ENCODE measurements at places on chromosomes 7 and 10.

- DNase-seq: no peak
These were observed 13.1 kb upstream of the SGMS1 start for GRCh38 chr10:50636618-50637579.

DNA sequence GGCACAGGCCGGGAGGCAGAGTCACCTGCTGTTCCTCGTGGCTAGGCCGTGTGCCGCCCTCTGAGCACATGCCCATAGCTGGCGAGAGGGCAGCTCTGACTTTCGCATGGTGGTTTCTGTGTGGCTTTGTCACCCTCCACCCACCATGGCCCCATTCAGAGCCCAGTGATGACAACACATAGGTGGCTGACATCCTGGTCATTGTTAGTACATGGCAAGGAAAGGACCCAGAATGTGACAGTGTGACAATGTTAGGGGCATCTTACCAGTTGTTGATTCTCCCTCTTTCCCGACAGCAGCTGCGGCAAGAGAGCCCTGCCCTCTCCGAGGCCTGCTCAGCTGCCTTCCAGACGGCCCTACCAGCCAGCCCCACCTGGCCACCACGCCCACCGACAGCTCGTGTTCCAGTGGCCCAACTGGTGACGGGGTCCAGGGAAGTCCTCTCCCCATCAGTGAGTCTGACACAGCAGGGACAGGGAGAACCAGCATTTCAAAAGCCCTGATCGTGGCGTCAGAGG, 52.2 kb downstream of the ZNF467 start:
- no peak for DNase-seq

DNA sequence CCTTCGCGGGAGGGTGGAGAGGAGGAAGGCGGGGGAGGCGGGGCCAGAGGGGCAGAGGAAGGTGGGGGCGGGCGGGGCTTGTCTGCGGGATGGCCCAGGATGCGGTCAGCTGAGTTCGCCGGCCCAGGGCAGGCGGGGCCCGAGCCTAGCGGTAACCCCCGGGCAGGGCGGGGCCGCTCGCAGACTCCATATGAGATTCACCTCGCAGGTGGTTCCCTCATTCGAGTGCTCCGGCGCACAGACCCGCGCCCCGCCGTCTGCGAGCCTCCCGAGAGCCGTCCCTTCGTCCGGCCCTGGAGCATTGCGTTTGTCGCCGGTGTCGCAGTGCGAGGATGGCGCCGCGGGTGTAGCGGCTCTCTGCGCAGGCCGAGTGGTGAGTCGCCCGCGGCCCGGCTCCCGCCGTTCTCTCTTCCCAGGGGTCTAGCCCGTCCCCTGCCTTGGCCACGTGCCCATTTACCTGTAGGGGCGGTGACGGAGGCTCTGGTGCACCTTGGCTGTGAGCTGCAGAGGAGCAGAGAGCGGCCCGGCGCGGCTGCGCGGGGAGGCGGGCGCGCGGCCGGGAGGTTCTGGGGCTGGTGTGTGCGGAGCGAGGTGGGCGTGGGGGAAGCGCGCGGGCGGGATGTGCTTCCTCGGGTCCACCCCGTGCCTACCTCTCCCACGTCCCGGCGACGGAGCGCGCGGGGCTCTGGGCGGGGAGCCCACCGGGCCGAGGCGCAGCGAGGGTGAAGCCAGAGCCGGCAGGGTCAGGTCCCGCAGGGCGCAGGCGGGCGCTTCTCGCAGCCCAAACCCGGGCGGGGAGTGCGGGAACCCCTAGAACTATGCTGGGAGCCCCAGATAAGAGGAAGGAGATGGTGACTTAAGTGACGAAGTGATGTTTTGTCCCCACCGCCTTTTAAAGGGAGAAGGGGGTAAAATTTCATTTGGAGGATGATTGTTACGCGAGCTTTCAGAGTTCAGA, at the start of gene UPP1:
TSS of gene UPP1 (plus strand) at position 220 of the 958 bp plus-strand sequence. CDS start 5,519 bp downstream, outside the sequence.
- DNase-seq: peak; percentile 70

- no peak for DNase-seq
These were observed 576.9 kb upstream of the GHITM start for GRCh38 chr10:83562381-83562780.

DNA sequence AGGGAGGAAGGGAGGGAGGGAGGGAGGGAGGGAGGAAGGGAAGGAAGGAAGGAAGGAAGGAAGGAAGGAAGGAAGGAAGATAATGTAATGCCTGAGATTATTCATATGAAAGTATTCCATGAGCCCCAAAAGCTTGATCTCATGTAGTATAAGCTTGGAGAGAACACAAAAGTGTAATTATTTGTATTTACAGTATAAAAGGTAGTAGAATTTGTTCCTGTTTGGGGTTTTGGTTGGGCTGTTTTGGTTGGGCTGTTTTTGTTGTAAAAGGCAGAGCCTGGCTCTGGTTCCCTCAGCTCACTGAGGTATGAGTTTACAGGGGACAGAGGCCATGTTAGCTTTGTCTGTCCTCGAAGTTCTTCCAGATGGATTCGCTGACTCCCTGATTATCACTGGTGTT, 45.3 kb upstream of the EBLN1 start:
- no peak for DNase-seq

- no peak for DNase-seq
These were observed 11.5 kb upstream of the C10orf53 start for GRCh38 chr10:49667991-49668390.

DNA sequence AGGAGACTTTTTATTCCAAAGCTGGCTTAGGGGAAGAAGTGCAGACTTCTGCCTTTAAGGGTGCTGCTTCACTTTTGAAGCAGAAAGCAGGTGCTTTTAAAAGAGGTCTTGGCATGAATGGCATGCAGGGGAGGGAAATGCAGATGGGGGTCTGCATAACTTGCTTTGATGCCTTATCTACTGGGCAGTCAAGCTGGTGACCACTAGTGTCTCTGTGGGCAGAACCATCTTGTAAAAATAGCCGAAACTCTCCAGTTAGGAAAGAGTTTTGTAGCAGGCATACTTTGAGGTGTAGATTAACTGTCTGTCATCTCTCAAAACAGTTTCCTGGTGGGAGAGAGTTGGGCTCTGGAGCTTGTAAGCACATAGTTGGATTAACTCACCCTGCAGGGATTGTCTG, 9.9 kb upstream of the CTNNA3 start:
- DNase-seq: no peak

GRCh38 chr7:135774284-135774683, 25.7 kb upstream of the FAM180A start:
- DNase-seq: no peak

DNA sequence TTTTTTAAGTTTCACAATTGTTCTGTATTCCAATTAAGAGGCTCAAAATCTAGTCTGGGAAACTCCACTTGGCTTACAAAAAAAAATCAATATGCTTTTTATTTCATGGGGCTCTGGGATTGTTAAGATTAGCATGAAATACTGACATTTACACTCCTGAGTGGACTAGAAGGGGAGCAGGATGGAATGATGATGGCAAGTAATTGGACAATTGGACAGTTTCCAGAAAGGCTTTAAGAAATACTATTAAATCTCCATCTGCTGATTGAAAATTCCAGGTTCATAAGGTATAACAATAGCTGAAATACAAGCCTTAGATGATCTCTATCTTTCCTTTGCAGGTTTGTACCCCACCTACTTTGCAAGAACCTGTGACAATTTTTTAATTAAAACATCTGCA, 184.4 kb downstream of the LRRTM3 start:
- no peak for DNase-seq

- no peak for DNase-seq
These were observed 94.0 kb downstream of the ELMO1 start for GRCh38 chr7:37354656-37355131.

DNA sequence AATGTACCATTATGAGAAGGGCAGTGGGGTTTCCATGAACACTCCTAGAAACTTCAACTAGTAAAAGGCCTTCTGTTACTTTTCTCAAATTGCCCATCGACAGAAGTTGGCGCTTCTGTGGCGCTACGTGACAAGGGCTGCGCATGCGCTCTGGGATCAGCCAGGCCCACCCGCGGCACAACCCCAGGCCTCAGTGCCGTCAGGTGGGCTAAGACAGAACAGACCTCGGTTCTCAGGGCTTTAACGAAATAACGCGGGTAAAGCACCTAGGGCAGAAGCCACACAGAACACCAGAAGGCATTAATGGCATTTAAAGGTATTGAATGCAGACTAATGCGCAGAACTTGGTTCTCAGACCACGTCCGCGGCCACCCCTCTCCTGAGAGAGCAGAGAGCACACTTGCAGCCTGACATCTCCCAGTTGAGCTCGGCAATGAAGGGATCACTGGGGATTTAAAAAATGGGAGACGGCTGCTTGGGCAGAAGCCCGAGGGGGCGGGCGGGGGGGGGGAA, 67.6 kb upstream of the CTNNA3 start:
- peak; percentile 32 for DNase-seq

DNA sequence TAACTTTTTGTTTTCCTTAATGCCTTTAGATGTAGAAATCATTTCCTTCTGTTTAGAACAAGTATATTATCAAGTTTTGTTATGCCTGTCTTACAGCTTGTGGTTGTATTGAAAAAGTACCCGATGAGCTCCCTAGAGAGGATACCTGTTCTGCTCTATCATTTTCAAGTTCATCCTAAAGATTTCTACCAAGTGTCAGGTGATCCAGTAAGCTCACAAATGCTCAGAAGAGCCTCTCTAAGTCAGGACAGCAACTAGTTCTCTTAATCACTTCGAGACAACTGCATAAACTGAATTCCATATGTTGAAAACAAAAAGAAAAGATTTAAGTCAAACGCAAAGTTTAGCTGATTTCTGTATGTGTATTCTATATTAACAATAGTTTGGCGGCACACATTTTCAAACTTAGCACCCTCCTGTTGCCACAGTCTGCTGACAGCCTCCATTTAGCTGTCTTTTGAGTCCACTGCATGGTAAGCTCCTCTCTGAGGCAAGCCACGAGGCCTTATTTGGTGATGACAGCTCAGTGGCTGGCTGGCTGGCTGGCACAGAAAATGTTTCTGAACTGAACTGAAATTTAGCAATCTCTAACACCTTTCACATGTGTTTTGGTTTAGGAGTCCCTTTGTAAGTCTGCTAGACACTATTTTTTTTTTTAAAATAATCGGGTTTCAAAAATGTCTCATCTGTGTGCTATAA, 59.4 kb downstream of the SEMA3C start:
- no peak for DNase-seq

GRCh38 chr7:41720046-41720445, 17.2 kb upstream of the INHBA start:
- no peak for DNase-seq

GRCh38 chr7:1260244-1260635, 27.6 kb downstream of the UNCX start:
- DNase-seq: no peak

- DNase-seq: no peak
These were observed 236.4 kb upstream of the TAC1 start for GRCh38 chr7:97495487-97495886.

- DNase-seq: no peak
These were observed 13.3 kb upstream of the PAPSS2 start for GRCh38 chr10:87646192-87646909.

DNA sequence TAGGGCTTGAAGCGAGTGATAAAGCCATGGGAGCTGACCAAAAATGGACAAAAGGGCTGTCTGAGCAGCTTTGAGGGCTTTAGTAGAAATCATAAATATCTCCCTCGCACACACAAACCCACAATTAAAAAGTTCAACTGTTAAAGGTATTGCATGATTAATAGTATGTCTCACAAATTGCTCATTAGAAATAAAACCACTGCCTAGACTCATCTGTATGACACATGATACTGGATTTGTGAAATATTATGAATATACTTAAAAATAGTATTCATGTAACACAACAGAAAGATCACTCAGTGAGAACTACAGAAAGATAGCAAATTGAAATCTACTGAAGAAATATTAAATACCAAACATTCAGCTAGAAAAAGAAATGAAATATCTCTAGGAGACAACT, 11.9 kb upstream of the PTPN12 start:
- DNase-seq: no peak

DNA sequence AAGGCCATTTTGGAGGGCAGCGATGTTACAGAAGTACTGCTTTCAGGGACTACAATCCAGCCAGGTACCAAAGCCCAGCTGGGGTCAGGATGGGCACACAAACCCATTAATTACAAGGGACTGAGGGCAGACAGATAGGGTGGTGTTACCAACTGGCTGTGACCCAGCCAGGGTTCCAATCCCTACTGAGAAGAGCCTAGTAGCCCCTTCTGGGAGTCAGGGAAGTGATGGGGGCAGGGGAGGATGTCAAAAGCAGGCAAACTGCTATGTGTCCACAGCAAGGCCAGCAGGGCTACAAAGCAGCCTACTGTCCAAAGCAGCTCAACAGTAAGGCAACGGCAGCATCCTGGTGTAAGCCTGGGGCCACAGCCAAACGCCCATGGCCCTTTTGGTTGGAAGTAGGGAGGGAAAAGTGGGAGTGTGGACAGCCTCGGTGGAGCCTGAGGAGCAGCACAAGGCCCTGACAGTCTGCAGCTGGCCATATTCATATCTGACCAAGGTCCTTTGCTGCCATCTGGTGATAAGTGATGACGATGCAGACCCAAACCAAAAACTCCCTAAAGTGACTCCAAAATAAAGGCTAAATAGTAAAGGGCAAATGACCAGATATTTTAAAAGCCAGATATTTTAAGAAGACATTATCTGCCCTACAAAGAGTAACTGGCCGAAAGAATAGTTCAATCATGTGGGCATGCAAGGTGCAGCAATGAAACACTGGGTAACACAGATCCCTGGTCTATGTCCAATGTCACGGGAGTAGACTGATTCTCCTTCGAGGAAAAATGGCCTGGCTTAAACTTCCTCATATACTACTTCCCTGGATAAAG, 56.9 kb downstream of the XPNPEP1 start:
- peak; percentile 13 for DNase-seq

- DNase-seq: peak; percentile 3
These were observed 122.5 kb upstream of the C1QL3 start for GRCh38 chr10:16644146-16644545.

GRCh38 chr7:107113866-107114265, 54.9 kb upstream of the HBP1 start:
- no peak for DNase-seq

- no peak for DNase-seq
These were observed 1.9 kb downstream of the SEMA4G start for GRCh38 chr10:100970914-100971811.

- no peak for DNase-seq
These were observed 122.2 kb downstream of the PCLO start for GRCh38 chr7:83040484-83040883.

GRCh38 chr10:73840056-73840402, 28.6 kb upstream of the NDST2 start:
- no peak for DNase-seq

DNA sequence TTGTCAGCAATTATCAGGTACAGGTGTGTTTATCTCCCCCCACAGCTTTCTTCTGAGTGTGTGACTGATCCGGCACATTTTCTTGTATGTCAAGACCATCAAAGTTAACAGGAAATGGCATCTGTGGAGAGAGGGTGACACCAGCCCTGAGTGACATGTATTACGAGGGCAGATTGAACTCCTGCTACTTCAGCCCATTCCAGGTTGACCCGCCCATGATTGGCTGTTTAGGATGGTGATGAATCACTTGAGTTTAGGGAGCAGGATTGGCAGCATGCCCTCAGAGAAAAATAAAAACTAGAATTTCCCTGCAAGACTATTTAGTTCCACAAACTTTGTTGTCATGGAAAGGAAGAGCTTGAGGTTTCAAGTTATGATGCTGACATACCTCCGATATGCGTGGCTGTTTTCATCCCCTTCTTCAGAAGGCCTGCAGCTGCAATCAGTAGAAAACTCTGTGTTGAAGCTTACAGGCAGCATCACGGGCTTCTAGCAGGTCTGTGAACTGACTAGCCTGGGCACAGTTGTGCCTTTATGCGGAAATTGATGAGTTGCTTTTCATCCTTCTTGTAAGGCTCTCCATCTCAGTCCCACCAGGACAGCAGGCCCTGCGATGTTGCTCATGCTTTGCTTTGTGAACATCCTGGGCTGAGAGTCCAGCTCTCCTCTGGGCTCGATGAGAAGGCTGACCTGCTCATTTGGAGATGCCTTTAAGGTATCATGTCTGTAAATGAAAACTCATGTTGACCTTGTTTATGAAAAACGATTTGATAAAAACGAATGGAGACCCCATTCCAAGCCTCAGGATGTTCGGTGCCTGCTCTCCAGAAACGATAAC, 8.0 kb upstream of the CELF2 start:
- no peak for DNase-seq
